ENCODE measurements at places on chromosomes 5 and 9.

DNA sequence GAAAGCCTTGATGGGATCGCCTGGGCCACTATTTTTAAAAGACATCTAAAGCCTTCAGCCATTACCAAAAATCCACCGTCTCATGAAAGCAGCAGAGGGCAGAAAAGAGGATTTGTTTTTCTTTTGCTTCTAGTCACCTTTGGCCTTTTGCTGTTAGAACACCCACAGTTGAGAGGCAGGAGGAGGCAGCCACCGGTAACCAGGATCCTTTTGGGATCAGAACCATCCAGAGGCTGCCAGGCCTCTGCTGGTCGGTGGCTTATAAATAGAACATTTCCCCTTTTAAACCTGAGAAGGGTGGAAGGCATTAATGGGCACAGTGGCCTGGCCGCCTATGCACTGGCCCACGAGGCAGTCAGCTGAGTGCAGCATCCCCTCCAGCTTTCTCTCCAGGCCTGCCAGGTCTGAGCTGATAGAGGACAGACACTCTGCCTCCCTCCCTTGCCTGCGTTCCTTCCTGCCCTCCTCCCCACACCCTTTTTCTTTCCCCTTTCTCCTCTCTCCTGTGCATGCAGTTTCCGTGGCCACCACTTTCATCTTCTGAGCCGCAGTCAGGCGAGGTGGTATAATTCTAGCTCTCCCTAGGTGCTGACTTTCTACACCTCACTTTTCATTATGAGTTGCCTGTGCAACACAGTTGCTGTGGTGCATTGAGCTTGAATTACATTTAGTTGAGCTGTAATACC is 253.4 kb downstream of the ARHGAP26 start:
- DNase-seq = no peak

- DNase-seq = no peak
Observed at GRCh38 chr5:28415791-28416443, 1377.5 kb upstream of the CDH9 start.

DNA sequence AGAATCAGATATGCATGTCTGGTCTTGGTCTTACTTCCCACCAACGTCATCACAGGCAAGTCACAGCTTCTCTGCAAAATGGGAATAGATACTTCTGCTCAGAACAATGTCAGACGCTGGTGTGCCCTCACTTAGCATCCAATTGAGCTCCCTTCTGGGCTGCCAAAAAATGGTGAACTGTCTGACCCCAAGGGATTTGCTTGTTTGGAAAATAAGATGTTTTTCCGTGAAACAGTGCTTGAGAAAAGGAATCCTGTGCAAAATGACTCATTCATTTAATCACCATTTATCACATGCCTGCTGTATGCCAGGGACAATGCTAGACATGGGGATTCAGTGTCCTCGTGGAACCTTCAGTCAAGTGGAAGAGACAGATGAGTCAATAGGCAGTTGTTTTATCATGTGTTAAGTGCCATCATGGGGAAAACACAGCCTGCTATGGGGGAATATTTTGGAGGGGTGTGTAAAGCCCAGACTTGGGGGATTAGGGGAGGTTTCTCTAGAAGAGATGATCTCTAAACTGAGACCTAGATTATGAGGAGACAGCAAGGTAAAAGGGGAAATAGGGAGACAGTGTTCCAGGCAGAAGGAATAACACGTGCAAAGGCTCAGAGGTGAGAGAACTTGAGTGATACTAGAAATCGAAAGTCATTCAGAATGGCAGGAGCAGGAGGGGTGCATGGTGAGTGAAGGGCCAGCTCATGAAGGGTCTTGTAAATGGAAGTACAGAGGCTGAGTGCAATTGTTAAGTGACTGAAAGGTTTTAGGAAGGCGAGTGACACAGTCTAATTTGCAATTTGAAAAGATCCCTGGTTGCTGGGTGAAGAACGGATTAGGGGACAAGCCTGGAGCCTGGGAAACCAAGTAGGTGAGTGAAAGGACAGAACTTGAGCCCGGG is 3.9 kb downstream of the NIPAL4 start:
- no peak for DNase-seq

GRCh38 chr5:78215972-78216371 is 78.5 kb downstream of the AP3B1 start:
- no peak for DNase-seq

DNA sequence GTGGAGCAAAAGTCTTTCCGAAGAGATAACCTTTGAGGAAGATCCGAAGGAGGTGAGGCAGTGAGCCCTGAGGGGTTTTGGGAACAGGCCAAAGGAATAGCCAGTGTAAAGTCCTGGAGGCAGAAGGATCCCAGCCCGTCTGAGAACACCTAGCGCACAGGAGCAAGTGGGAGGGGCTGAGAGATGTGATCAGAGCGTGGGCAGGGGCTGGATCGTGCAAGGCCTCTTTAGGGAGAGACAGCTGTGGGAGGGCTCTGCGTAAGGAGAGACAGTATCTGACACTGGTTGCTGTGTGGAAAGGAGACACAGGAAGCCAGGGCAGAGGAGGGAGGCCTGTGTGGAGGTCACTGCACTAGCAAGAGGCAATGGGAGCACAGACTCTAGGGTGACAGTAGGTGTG is 68.2 kb downstream of the BARX1 start:
- no peak for DNase-seq

DNA sequence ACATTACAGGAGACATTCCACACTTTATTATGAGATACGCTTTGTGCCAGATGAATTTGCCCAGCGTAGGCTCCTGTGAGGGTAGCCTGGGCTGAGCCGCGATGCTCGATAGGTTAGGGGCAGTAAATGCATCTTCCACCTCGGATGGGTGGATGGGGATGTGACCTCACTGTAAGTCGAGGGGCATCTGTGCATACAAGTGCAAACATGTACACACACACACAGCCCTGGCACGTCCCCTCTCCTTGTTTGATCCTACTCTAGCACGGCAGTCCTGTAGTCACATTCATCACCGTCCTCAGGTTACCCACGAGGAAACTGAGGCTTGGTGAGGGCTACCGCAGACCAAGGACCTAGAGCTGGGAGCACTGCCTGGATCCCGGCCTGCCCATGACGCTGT is 166.8 kb downstream of the COL23A1 start:
- DNase-seq = no peak

DNA sequence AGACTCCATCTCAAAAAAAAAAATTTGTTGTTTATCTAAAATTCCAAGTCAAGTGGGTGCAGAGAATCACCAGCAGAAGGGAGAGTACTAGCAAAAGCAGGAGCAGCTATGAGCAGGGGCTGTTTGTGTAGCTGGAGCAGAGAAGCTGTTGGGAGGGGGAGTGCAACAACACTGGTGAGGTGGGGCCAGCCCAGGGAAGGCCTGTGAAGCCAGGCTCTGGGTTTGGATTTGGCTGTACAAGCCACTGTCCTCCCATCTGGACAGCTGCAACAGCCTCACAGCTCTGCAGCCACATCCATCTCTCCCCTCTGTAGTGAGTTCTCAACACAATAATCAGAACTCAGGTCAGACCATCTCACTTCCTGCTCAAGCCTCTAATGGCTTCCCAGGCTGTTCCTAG is 59.4 kb downstream of the TMOD1 start:
- DNase-seq = no peak

GRCh38 chr5:74464512-74465209 is 175.9 kb downstream of the ENC1 start:
- no peak for DNase-seq

GRCh38 chr5:39661026-39661779 is 236.4 kb upstream of the DAB2 start:
- no peak for DNase-seq

- DNase-seq = no peak
Observed at GRCh38 chr5:95808013-95808685, 14.4 kb downstream of the GLRX start.

- no peak for DNase-seq
Observed at GRCh38 chr5:173323106-173323798, 5.0 kb downstream of the STC2 start.

- peak; percentile 53 for DNase-seq
Observed at GRCh38 chr5:114387433-114387832, 25.6 kb downstream of the KCNN2 start.

DNA sequence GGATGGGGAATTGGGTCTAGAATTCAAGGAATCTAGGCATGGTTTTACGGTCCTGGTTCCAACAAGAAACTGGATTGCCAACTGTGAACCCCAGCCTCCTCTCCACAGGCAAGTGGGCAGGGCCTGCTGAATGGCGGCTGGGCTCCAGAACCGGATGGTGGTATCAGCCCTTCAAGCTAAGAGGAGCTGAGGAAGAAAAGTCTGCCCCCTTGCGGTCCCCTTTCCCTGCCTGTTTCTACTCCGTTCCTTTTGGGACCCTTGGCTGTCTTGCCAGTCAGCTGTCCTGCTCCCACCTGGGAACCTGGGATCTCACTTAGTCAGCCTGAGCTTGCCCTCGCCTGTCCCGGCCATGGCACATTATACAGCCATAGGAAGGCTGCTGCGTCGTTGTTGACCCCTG is 234.4 kb upstream of the DAPK1 start:
- no peak for DNase-seq

DNA sequence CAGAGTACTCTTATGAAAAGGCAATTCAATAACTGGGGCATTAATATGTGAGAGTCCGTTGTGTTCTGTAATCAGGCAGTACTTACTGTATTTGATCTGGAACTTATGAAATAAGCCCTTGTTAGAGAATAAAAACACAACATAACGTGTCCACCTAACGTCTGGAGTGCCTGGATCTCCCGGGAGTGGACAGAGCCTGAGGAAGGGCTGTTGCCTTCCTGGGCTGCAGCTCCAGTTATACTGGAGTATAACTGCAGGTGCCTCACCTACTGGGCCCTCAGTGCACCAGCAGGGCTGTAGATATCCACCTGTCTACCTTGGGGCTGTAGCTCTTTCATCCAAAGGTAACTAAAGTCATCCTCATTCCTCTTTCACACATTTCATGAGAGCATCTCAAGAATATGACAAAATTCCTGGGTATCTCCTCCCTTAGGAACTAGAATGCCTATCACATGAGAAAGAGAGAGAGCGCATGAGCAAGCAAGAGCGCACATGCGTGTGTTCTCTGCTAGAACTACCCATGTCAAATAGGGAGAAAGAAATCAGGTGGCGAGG is 200.1 kb downstream of the GAPVD1 start:
- DNase-seq = no peak

DNA sequence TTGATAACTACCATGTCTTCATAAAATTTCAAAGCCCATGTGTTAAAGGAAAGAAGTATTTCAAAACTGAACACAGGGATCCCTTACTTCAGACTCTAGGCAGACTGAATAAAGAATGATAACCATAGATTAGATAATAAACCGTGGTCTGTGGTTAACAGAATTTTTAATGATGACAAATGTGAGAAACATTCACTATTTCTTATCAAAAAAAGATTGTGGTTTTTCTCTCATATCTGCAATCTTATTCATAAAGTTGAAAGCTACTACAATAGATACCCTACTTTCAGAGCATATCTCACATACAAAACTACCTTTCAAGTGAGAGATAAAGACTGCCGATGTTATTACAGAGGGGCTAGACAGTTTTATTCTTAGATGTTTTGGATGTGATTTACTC is 816.8 kb upstream of the DMAC1 start:
- DNase-seq = no peak

DNA sequence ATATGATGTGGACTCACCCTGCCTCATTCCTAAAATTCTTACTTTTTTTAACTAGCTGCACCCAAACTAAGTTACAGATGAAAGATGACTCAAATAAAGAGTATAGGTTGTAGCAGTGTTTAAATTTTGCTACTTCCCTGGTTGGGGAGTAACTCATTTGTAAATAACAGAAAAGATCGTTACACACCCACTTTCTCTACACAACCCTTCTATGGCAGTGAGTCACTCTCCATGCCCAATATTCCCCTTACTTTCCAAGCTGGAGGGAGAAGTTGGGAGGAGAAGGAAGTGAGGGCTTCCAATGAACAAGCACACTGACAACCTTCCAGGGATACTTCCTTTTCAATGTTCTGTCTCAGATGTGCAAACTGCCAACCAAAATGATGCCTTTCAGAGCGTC is 1.9 kb downstream of the RASEF start:
- no peak for DNase-seq

DNA sequence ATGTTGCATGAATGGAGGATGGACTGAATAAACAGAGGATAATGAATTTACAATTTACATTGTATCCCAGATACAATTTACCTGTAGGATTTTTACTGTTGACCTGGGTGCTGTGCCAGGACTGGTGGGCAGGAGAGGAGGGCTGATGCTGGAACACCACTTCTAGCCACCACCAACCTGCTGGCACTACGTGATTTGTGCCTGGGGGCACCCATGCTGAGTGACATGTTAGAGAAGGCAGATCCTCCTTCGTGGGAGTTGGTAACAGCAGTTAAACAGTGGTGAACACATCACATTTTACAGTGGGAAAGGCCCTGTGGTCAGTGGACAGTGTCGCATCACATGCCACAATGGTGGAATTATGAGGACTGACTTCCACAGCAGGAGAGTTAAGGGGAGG is 3.0 kb upstream of the ANKRD34B start:
- no peak for DNase-seq

DNA sequence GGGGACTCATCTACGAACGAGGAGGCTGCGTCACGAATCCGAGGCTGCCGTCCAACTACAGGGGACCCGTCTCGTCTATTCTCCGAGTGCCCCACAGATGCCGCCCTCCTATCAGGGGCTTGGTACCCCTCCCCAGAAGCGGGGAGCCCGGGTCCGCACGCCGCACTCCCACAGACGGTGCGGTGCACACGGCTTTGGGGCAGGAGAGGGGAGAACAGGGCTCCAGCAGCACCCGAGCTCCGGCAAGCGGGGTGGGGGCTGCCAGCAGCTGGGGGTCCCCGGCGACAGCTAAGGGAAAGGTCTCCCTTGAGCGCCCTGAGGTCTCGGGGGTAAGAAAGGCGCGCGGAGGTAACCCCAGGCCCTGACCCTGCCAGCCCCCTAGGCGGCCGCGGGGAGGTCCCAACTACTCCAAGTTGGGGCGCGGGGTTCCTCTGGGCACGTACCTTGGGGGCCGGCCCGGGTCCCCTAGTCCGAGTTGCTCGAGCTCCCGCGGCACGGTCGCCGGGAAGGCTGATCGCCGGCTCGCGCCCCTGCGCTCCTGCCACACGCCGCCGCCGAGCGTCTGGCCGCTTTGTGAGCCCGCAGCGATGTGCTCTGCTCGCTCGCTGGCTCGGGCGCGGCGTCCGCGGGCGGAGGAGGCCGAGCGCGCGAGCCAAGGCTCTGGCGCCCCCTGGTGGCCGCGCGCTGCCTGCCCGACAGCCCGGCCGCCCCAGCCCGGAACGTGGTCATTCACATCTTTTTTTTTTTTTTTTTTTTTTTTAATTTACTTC is at the start of gene SPOCK1:
Gene SPOCK1 (minus strand): TSS at position 591 of the 770 bp plus-strand sequence.
- peak; percentile 94 for DNase-seq

Measured in brain (organoid and tissue), 16 donors.